ENCODE measurements at places on chromosomes 16 and 17.

DNA sequence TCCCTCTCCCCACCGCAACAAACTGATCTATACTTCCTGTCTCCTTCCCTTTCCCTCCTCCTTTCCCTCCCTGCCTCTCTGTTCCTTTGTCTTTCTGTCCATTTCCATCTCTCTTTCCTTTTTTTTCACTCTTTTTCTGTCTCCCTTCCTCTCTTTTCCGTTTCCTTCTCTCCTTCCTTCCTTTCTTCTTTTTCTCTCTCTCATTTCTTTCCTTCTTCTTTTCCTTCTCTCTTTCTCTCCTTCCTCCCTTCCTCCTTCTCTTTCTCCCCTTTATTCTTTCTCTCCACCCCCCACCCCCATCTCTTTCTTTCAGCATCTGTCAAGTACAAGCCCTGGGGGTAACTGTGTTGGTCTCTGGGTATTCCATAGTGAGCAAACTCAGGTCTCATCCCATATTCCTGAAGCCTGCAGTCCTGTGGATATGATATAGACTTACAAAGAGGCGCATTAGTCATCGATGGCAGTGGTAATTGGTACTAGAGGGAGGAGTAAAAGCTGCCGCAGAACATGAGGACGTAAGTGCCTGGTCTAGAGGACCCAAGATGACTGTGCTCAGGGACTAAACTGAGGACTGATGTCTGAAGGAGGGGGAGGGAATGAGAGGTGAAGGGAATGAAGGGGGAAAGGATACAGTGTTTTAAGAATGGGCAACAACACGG is 50.4 kb downstream of the VAT1L start:
- no peak for DNase-seq

GRCh38 chr17:49990921-49991320 is 4.1 kb downstream of the DLX3 start:
- DNase-seq = no peak

DNA sequence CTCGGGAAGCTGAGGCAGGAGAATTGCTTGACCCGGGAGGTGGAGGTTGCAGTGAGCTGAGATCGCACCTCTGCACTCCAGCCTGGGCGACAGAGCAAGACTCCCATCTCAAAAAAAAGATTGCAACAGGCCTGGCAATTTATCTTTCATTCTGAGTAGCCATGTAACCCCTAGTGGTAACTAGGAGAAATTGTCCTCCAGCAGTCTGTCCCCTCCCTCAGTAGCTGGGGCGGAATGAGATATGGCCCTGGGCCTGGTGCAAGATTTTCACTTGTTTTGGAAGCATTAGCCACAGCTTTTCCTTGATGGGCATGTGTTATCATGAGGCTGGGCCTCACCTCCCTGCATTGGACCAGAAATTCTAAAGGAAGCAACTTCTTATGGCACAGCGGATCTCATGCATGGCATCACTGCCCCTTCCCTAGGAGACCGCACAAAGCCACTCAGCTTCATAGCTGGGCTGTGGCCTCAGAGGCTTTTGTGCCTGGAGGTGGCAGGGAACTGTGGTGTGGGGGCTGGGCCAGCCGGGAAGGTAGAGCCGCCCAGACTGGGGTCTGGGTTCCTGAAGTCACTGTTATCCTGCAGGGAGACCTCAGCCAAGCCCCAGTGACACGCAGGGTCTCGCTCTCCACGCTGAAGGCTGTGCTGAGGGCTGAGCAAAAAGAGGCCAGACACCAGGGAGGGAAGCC is 13.4 kb downstream of the NATD1 start:
- no peak for DNase-seq

DNA sequence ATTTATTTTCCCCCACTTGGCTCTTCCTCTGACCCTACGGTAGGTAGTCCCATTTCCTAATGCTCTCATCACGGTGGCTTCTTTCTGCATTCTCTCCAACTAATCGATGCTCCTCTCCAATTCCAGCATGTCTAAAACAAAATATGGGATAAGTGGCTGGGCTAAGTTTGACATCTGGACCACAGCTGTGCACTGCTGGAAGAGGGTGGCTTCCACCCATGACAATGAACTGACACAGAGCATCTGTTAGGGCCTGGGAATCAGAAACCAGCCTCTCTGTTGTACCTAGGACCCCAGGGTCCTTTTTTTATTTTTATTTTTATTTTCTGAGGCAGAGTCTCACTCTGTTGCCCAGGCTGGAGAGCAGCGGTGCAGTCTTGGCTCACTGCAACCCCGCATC is 29.0 kb upstream of the SLC39A11 start:
- DNase-seq = no peak

GRCh38 chr16:52914428-52914827 is 138.3 kb downstream of the CHD9NB start:
- DNase-seq = no peak
